ENCODE measurements at places on chromosomes 5 and 9. TPM values are rescaled to one million over a fixed set of nuclear protein-coding genes. Genes with fewer than 3 reads are reported as not detected.
A peak's percentile ranks its signal among the peaks of the same experiment; 100 is the strongest.

Gene FUT7
- not detected for total RNA-seq

DNA sequence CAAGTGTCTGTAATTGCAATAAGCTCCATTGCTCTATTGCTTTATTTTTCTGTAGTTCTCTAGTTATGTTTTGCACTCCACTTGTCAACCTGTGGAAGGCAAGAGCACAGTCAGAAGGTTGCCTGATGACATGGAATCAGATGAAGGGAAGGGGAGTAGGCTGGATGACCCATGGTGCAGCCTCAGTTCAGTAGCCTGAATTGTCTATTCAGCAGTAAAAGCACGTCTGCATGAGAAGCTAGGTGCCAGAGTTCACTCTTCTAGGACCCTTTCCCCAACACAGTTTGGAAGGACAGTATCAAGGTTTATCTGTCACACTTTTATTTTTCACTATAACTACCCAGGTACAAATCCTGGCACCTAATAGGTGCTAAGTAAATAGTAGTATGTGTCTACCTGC lies 39.3 kb downstream of the SLC44A1 start:
- peaks cover 1% of the 10 kb centered on the region for H3K27me3 ChIP-seq
- DNase-seq, result no peak
- H3K4me3 ChIP-seq, result no peak overlapping the region
- H3K4me1 ChIP-seq, result peaks cover 28% of the 10 kb centered on the region

DNA sequence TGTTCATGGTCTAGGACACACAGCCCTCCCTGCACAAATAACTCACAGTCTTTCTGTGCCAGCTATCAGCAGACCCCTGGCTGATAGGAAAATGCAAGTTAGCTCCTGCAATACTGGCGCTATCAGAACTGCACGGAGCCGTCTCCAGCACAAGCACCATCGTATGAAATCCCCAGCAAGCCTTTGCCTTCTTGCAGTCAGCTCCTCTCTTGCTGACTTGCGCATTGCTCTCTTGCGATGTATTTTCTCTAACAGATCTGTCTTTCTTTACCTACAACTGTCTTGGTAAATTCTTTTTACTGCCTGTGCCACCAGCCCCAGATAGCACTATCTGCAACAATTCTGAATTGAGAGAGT lies 25.1 kb upstream of the UGCG start:
- H3K27me3 ChIP-seq, result peaks cover 2% of the 10 kb centered on the region
- peaks cover 9% of the 10 kb centered on the region for H3K36me3 ChIP-seq
- H3K4me1 ChIP-seq, result peaks cover 19% of the 10 kb centered on the region
- no peak for DNase-seq

DNA sequence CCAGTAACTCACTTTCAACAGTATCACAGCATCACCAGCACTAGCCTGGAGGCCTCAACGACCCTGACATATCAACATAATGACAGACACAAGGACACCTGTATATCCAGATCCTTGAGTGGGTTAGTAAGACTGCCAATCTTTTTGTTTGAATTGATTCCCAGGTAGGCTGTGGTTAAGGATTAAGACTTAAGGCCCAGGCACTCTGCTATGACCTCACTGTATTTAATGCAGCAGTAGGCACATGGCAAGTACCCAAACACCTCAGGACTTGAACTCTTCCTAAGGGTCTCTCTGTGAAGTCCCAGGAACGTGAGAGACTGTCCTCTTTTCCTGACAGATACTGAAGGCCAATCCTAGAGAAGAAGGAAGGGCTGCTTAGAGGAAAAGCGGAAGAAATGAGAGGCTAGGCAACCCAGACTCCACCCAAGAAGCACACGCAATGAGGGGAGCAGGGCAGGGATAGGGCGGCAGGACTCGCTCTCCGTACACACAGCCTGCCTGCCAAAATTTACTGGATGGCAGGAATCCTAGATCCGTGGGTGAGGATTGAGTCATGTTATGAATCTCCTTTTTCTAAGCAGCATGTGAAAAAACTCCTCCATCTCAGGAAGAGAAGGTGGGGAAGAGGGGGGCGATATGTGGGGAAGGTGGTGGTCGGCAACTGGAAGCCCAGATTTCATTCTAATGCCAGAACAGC lies 93.4 kb downstream of the SIL1 start:
- H3K4me3 ChIP-seq, result peak overlapping the region; percentile 45
- DNase-seq, result peak; percentile 22
- H3K27me3 ChIP-seq, result no peaks in the 10 kb centered on the region
- no peaks in the 10 kb centered on the region for H3K36me3 ChIP-seq

- no peak overlapping the region for H3K27ac ChIP-seq
- DNase-seq, result no peak
- H3K4me1 ChIP-seq, result no peaks in the 10 kb centered on the region
- no peaks in the 10 kb centered on the region for H3K27me3 ChIP-seq
- no peak overlapping the region for H3K4me3 ChIP-seq
Measured at GRCh38 chr5:116598911-116599310, 24.3 kb upstream of the SEMA6A start.

DNA sequence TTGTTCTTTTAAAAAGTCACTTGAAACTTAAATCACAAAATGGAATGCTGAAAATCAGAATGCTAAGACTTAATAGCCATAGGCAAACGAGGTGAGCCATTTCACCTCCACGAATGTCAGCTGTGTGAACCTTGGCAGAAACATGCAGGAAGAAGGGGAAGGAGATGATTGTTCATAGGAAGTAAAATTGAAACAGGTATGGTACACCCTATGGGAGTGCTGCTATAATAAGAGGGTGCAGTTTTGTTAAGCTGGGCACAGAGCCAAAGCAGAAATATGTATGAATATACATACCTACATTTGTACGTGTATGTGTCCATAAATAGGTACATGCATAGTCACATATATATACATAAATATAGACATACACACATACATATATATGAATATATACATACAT lies 51.0 kb upstream of the SPINK5 start:
- H3K4me3 ChIP-seq, result no peak overlapping the region
- no peaks in the 10 kb centered on the region for H3K27me3 ChIP-seq
- no peak for DNase-seq
- H3K4me1 ChIP-seq, result no peaks in the 10 kb centered on the region
- no peak overlapping the region for H3K27ac ChIP-seq

DNA sequence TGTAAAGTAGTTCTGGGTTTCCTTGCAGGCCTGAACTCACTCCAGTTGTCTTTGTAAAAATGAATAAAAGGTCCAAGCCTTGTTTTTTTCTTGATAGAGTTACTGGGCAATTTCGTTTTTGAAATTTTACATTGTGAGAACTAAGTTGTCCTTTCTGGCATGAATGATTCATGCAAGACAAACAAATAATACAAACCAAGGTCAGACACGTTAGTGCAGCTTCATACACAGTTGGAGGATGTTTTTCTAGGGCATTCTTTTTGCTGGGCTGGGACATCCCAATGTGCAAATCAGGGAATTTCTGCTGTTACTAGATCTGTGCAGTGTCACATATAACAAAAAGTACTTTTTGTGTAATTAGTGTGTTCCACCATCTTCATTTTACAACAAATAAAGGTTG lies 96.0 kb downstream of the MEGF10 start:
- no peak overlapping the region for H3K4me3 ChIP-seq
- no peak overlapping the region for H3K27ac ChIP-seq
- peaks cover 14% of the 10 kb centered on the region for H3K27me3 ChIP-seq
- peaks cover 16% of the 10 kb centered on the region for H3K4me1 ChIP-seq

Data from HFFc6 (cell line).